ENCODE measurements at places on chromosomes 16 and 17. TPM values are rescaled to one million over a fixed set of nuclear protein-coding genes. Genes with fewer than 3 reads are reported as not detected.

HASPIN gene
- total RNA-seq = 1.8 TPM

ATP2A3 gene
- 10.7 TPM for total RNA-seq

TP53TG3D gene
- not detected for total RNA-seq

PNMT gene
- total RNA-seq = 1.2 TPM

SPNS3 gene
- 0.49 TPM for total RNA-seq

HCRT gene
- total RNA-seq = 1.4 TPM

CDH3 gene
- total RNA-seq = 24.2 TPM

OTOP3 gene
- not detected for total RNA-seq

All from camera-type eye (tissue), 1 donor.